Liver (tissue), 10 donors: ENCODE measurements at places on chromosomes 16 and 17. TPM values are rescaled to one million over a fixed set of nuclear protein-coding genes. Genes with fewer than 3 reads are reported as not detected.

Gene NHERF2
- polyA plus RNA-seq: 62.4 TPM

Gene WNK4
- polyA plus RNA-seq: 0.60 TPM

Gene CD7
- polyA plus RNA-seq: 1.0 TPM

Gene ANKRD40
- polyA plus RNA-seq: 6.2 TPM

Gene SLC35G6
- not detected for polyA plus RNA-seq

Gene FZD2
- polyA plus RNA-seq: not detected

Gene PRM1
- polyA plus RNA-seq: not detected

Gene PEX12
- 3.6 TPM for polyA plus RNA-seq

DNA sequence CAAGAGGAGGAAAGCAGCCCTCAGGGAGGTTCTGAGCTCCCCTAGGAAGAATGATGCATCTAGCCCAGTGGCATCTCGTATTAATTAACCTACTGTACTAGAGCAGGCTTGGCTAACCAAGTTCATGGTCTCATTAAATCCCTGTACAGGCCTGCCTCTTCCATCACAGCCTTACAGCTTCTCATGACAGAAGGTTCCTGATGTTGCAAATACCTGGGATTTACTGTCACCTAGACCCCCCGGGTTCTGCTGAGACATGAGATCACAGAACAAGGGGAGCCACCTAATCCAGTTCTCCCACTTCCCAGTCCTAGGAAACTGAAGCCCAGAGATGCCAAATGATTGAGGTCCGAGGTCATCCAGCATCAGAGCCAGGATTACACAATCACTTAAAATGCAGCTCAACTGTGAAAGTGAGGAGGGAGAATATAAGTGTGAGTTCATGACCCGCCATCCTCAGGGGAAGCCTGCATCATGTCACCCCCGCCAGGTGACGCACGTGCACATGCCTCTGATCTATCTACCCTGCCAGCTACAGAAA lies 23.9 kb downstream of the ACLY start:
- peaks cover 13% of the 10 kb centered on the region for H3K4me1 ChIP-seq
- no peak for DNase-seq

DNA sequence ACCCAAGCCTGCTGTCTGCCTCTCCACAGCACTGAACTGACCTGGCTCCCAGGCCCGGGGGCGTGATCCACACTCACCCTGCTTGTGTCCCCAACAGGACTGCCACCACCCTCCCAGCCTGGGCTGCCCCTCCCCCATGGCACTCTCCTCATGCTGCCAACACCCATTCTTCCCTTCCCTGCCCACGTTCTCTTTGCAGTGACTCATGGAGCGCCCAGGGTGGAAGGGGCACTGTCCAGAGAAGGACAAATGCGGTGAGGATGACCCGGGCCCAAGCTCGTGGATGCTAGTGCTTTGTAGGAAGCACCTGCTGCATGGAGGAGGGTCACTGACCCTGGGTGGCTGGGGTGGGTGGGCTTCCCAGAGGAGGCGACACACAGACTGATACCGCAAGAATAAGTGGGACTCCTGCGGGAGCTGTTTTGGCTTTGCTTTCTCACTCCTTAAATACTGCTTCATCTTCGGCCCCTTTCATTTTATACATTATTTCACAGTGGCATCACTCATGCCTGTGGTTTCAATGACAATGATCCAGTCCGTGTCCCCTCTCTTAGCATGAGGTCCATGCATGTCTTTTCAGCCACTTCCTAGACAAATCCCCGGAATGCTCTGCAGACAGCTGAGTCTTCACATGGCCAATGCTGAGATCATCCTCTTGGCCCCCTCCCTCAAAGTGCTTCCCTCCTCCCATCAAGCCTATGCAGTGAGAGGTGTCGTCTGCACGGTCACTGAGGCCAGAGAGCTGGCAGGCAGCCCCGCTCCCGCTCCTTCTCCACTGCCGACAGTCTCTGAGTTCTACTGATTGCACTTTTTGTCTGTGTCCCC lies 17.6 kb downstream of the CDK5R1 start:
- no peaks in the 10 kb centered on the region for H3K27me3 ChIP-seq
- no peaks in the 10 kb centered on the region for H3K36me3 ChIP-seq
- H3K4me1 ChIP-seq: no peaks in the 10 kb centered on the region
- H3K4me3 ChIP-seq: no peak overlapping the region
- peak overlapping the region; percentile 17 for H3K27ac ChIP-seq
- no peak for DNase-seq

DNA sequence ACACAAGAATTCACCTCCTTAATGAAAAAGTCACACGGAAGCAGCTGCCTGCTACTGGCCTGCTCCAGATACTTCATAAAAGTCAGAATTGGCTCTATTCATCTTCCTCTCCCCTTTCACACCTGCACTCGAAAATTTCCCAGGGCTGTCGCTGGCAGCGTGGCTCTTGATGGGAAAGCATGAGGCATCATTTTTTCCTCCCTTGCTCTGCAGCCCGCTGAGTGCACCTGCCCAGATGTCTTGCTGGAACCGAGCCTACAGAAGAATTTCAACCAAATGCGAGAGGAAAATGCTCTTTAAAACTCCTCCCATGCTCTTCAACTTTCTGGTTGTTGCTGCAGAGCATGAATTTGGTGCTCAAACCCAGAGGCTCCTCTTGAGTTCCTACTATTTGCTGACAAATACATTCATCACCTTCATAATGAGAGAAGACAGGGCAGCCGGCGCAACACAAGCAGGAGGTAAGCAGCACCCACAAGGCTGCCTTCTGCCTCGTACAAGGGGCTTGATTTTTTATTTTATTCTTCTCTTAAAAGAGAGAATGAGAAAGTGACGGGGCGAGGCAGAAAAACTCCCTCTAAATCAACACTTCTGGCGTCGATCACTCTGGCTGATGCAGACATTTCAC lies 146.8 kb downstream of the ZFHX3 start:
- no peak overlapping the region for H3K4me3 ChIP-seq
- no peak overlapping the region for H3K27ac ChIP-seq
- H3K36me3 ChIP-seq: no peaks in the 10 kb centered on the region
- H3K4me1 ChIP-seq: no peaks in the 10 kb centered on the region
- no peak for DNase-seq

GRCh38 chr16:24773771-24774427 lies 44.4 kb downstream of the TNRC6A start:
- DNase-seq: no peak
- H3K36me3 ChIP-seq: peaks cover 6% of the 10 kb centered on the region
- no peak overlapping the region for H3K4me3 ChIP-seq
- no peak overlapping the region for H3K27ac ChIP-seq

GRCh38 chr17:48728232-48729231 lies at the start of gene HOXB13:
HOXB13 (minus strand) TSS chr17:48728750; CDS start chr17:48728593, 157 bp downstream.
- H3K4me1 ChIP-seq: peaks cover 20% of the 10 kb centered on the region
- peaks cover 9% of the 10 kb centered on the region for H3K27me3 ChIP-seq
- no peak within 1 kb of the TSS for H3K4me3 ChIP-seq
- DNase-seq: no peak
- no peak within 1 kb of the TSS for H3K27ac ChIP-seq

DNA sequence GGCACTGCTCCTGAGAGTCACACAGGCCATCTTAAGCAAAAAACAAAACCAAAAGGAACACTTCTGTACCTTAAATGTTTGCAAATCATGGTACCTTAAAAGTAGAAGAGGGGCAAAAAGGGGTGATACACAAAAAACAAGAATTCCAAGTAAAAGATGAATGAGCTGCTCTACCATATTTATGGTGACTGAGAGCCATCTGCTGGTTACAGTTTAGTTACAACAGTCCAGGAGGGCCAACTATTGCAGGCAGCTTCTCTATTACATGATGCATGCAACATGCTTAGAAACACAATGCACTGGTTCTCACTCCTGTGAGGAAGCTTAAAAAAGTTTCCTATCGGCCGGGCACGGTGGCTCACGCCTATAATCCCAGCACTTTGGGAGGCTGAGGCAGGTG lies 53.5 kb downstream of the STX8 start:
- no peak for DNase-seq
- no peak overlapping the region for H3K27ac ChIP-seq
- no peaks in the 10 kb centered on the region for H3K4me1 ChIP-seq

- no peaks in the 10 kb centered on the region for H3K27me3 ChIP-seq
- DNase-seq: no peak
- no peak overlapping the region for H3K4me3 ChIP-seq
- H3K27ac ChIP-seq: no peak overlapping the region
Measured at GRCh38 chr17:18961634-18962493, 9.9 kb downstream of the SLC5A10 start.

GRCh38 chr17:29561554-29562517 lies 5.0 kb downstream of the ABHD15 start:
- H3K27ac ChIP-seq: peak overlapping the region; percentile 54
- H3K36me3 ChIP-seq: no peaks in the 10 kb centered on the region
- H3K4me3 ChIP-seq: no peak overlapping the region
- no peak for DNase-seq
- H3K4me1 ChIP-seq: peaks cover 60% of the 10 kb centered on the region

GRCh38 chr17:48559122-48559839 lies 14.4 kb upstream of the HOXB2 start:
- no peak for DNase-seq
- no peak overlapping the region for H3K4me3 ChIP-seq
- H3K4me1 ChIP-seq: no peaks in the 10 kb centered on the region
- H3K27ac ChIP-seq: peak overlapping the region; percentile 18
- H3K27me3 ChIP-seq: peaks cover 11% of the 10 kb centered on the region

GRCh38 chr16:30768583-30769181 lies 6.6 kb downstream of the RNF40 start:
- peaks cover 7% of the 10 kb centered on the region for H3K4me1 ChIP-seq
- no peaks in the 10 kb centered on the region for H3K27me3 ChIP-seq
- H3K27ac ChIP-seq: no peak overlapping the region
- no peak for DNase-seq

- H3K27me3 ChIP-seq: no peaks in the 10 kb centered on the region
- no peak overlapping the region for H3K4me3 ChIP-seq
- H3K36me3 ChIP-seq: peaks cover 5% of the 10 kb centered on the region
- peaks cover 40% of the 10 kb centered on the region for H3K4me1 ChIP-seq
- H3K27ac ChIP-seq: peak overlapping the region; percentile 89
- DNase-seq: peak; percentile 57
Measured at GRCh38 chr17:77306790-77307478, 166.2 kb downstream of the SEC14L1 start.

DNA sequence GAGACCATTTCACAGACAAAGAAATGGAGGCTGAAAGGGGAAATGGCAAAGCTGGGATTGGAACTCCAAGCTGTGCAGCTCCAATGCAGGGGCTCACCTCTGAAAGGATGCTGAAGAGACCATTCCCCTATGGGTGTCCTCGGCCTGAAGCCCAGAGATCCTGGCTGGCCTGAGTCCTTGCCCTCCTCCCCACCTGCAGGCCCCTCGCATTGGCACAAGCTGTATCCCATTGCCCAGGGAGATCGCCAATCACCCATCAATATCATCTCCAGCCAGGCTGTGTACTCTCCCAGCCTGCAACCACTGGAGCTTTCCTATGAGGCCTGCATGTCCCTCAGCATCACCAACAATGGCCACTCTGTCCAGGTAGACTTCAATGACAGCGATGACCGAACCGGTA lies 2.6 kb downstream of the CA7 start:
- peaks cover 3% of the 10 kb centered on the region for H3K27me3 ChIP-seq
- no peak for DNase-seq
- no peak overlapping the region for H3K4me3 ChIP-seq
- H3K27ac ChIP-seq: no peak overlapping the region

- no peaks in the 10 kb centered on the region for H3K4me1 ChIP-seq
- H3K36me3 ChIP-seq: no peaks in the 10 kb centered on the region
- no peaks in the 10 kb centered on the region for H3K27me3 ChIP-seq
- no peak overlapping the region for H3K4me3 ChIP-seq
Measured at GRCh38 chr17:51487947-51488346, 227.6 kb downstream of the UTP18 start.

- H3K4me3 ChIP-seq: no peak overlapping the region
- no peaks in the 10 kb centered on the region for H3K4me1 ChIP-seq
- no peaks in the 10 kb centered on the region for H3K27me3 ChIP-seq
- DNase-seq: no peak
Measured at GRCh38 chr17:74881073-74881472, 8.3 kb upstream of the FDXR start.

GRCh38 chr16:28106467-28107215 lies 43.1 kb upstream of the GSG1L start:
- peak overlapping the region; percentile 39 for H3K27ac ChIP-seq
- H3K4me1 ChIP-seq: peaks cover 5% of the 10 kb centered on the region
- no peak for DNase-seq
- H3K4me3 ChIP-seq: no peak overlapping the region

GRCh38 chr17:64491994-64492393 lies 4.9 kb downstream of the POLG2 start:
- no peaks in the 10 kb centered on the region for H3K27me3 ChIP-seq
- DNase-seq: no peak
- peaks cover 9% of the 10 kb centered on the region for H3K36me3 ChIP-seq
- no peak overlapping the region for H3K4me3 ChIP-seq

DNA sequence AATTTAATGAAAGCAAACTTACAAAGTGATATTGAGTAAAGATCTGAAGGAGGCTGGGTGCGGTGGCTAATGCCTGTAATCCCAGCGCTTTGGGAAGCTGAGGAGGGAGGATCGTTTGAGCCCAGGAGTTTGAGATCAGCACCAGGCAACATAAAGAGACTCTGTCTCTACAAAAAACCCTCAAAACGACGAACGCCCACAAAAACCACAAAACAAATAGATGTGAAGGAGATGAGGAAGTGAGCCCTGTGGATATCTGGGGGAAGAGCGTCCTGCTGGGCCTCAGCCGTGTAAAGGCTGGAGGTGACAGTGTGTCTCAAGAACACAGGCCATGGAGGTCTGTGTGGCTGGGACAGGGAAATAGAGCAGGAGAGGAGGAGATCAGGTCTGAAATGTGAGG lies 68.8 kb downstream of the ITFG1 start:
- H3K36me3 ChIP-seq: peaks cover 2% of the 10 kb centered on the region
- no peak overlapping the region for H3K27ac ChIP-seq
- H3K4me1 ChIP-seq: no peaks in the 10 kb centered on the region
- DNase-seq: no peak
- H3K4me3 ChIP-seq: no peak overlapping the region

DNA sequence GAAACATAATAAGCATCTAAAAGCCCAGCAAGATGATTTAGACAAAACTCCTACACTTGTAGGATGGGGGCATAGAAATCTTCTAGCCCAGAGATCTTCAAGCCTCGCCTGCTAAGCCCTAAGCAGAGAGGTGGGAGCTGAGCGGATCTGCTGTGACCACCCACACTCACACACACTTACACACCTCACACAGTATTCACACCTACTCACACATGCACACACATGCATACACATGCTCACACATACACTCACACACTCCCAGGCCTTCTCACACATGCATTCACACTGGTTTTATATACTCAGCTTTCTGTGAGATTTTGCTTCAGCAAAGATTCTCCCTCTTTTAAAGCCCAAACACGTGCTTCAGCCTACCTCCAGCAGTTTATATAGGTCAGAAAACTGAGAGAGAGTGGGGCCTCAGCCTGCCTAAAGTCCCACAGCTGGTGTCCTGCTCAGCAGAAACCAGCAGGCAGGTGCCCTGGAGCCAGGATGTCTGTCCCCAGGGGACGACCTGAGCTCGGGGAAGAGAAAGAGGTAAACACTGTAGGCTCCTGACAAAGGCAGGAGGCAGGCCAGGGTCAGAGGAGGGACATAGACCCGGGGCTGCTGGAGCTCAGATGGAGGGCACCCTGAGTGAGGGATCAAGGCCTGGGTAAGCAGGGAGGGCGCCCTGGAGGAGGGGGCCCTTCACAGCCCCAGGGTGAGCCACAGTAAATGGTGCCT lies 12.0 kb upstream of the KRT19 start:
- H3K36me3 ChIP-seq: no peaks in the 10 kb centered on the region
- H3K4me1 ChIP-seq: no peaks in the 10 kb centered on the region
- no peaks in the 10 kb centered on the region for H3K27me3 ChIP-seq
- no peak overlapping the region for H3K27ac ChIP-seq
- no peak overlapping the region for H3K4me3 ChIP-seq

GRCh38 chr17:67461876-67462275 lies 84.8 kb downstream of the PITPNC1 start:
- H3K4me1 ChIP-seq: no peaks in the 10 kb centered on the region
- no peak for DNase-seq
- no peaks in the 10 kb centered on the region for H3K36me3 ChIP-seq
- H3K27ac ChIP-seq: no peak overlapping the region
